ENCODE measurements at places on chromosomes 3 and 15. TPM values are rescaled to one million over a fixed set of nuclear protein-coding genes. Genes with fewer than 3 reads are reported as not detected.

Gene SLC24A5
- not detected for total RNA-seq

Gene MYL3
- total RNA-seq: 7,440 TPM

DNA sequence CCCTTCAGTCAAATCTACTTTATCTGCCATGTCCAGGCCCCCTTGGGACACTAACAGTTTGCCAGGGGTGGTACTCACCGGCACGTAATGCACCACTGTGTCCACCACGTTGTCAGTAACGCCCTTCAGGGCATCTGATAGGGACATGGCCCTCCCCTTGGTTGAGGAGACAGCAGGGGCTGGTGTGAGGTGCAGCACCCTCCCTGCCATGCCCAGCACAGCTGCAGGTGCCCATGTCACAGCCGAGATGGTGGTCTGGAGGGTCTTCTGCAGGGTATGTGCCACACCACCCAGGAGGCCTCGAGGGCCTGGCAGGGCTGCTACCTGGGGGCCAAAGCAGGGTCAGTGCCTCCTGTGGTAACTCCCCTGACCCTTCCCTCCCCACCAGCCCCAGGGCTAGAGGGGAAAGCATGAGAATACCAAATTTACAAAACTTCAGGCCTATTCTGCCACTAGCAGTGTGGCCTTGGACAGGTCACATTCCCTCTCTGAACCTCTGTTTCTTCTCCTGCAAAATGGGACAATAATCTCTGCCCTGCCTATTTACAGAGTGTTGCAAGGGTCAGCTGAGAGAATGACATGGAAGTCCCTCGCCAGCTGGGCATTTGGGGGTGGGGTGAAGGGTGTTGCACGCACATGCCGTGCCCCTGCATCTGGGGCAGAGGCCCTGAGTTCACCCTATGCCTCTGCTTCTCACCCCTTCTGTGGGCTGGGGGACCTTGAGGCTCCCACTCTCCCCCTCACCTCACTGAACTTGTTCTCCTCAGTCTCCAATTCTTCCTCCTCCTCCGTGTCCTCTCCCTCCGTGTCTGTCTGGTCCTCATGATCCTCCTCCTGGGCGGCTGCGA is 11.8 kb upstream of the KIF7 start:
- DNase-seq: no peak

DNA sequence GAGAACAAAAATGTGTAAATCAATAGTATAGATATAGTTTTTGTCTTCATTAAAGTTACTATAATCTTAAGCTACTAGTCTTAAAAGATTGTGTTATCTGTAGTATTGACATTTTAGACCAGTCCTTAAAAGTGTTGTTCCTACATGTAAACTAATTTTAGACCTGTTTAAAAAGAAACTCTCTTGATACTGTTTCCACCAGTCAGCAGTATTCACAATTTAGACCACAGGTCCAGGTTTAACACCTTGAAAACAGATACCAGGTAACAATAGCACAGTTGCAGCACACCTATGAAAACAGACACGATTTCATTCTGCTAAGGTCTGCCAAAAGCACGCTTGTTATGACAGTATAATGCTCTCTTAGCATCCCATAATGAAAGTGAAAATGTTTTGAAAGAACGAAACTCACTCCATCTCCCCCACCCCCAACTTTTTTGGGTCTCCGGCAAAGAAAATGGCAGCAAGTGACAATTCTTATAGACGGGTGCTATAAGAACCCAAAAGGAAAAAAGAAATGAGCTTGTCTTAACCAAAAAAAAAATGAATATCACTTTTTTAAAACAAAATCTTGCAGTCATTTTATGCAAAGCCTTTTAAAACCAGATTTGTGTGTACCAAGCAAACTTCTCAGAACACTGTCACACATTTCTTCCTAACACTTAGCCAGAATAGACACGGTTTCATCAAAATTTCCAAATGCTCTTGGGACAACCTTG is 1.6 kb downstream of the EIF4E3 start:
- no peak for DNase-seq

DNA sequence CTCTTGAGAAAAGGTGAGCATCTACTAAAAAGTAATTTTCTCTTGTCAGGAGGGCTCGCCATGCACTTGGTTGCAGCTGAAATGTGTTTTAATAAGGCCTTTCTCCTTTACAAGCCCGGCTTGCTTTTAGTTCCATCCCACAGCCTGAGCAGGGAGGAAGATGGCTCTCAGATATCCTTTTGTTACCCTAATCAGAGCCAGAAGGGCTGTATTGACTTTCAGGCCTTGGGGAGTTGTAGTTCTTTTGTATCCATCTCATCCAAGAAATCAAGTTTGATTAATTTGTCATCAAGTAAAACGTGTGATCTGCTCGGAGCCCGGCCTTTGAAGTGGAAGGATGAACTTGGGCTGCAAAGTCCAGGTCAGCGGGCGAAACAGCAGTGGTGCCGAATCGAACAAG is 52.9 kb downstream of the EIF4E3 start:
- DNase-seq: no peak

Gene EXD1
- total RNA-seq: not detected

Gene ABCF3
- 70.2 TPM for total RNA-seq

DNA sequence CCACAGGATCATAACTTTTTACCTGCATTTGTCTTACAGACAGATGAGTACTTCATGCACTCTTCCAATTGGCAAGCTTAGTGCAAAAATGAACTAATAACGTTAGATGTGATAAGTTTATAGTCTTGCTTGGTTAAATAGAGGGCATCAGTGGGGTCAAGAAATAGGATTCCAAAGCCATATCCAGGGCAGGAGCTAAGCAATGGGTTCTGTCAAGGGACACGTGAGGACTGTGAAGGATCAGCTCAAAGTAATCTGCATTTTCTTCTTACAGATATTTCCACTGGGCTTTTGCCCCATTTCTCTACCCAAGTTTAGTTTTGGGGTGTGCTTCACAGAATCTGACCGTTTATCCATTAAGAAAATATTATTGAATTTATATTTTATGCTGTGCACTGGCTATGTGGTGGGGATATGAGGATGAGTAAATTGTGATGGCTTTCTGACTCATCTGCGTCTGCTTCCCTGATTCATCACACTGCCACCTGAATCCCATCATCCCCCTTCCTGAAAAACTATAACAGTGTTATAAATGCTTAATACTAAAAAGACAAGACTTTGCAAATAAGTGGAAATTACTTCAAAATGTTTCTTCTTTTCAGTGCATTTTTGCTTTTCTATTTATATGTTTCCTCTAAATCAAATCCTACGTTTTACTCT is 17.5 kb downstream of the PPP2R3A start:
- no peak for DNase-seq

Gene POPDC2
- total RNA-seq: 512 TPM

GRCh38 chr3:13325892-13326443 is 94.2 kb downstream of the NUP210 start:
- DNase-seq: no peak

Gene ADCY5
- total RNA-seq: 249 TPM

GRCh38 chr3:43055393-43055792 is 50.5 kb downstream of the POMGNT2 start:
- DNase-seq: no peak

- DNase-seq: no peak
Observed at GRCh38 chr3:82294609-82295008, 533.2 kb upstream of the GBE1 start.

DNA sequence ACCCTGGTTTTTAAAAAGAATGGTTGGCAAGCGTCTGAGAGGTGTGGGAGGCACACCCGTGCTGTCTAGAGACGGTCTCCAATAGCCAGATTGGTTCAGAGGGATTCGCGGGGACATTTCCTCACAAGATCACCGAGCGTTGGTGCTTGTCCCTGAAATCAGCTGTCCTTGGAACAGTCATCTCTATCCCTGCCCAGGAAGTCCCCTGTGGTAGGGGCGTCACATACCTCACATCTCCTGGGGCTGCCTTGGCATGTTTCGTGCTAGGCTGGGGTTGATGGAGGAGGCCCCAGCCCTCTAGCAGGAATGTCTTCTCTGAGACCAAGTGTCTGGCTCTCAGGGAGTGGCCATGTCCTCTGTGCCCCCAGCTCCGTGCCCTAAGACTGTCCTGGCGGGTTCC is 6.8 kb downstream of the FBLN2 start:
- no peak for DNase-seq
